ACHN (cell line): ENCODE measurements at places on chromosomes 4 and X.

DNA sequence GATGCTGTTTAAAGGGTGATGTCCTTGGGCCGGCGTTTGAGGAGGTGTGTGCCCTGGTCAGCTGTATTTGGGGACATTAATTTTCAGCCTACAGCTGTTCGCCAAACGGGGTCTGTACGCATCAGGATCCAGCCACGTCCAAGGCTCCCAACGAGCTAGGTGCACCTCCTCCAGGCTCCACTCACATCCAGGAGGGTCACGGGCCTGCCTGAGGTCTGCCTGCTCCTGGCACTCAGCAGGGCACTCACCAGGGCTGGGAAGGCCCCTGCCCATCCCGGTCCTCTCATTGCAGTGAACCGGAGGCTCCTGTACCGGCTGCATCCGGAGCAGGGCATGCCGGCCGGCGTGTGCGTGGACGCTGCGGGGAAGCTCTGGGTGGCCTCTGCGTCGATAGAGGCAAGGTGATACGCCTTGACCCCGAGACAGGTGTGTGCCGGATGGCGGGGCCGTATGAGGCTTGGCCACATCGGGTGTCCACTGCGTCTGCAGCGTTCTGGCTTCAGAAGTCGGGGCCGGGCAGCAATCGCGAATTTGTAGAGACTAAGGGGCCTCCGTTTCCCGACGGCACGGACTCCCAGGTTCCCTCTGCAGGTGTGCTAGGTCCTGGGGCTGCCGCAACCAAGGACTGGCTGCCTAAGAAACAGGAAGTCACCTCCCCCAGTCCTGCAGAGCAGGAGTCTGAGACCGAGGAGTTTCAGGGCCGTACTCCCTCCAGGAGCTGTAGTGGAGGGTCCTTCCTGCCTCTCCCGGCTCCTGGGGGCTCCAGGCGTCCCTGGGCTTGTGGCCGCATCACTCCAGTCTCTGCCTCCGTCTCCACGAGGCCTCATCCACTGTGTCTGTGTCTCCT, 27.5 kb upstream of the PLCXD1 start:
- no peak for DNase-seq

- no peak for DNase-seq
Observed at GRCh38 chr4:174860588-174860987, 31.5 kb upstream of the GLRA3 start.

DNA sequence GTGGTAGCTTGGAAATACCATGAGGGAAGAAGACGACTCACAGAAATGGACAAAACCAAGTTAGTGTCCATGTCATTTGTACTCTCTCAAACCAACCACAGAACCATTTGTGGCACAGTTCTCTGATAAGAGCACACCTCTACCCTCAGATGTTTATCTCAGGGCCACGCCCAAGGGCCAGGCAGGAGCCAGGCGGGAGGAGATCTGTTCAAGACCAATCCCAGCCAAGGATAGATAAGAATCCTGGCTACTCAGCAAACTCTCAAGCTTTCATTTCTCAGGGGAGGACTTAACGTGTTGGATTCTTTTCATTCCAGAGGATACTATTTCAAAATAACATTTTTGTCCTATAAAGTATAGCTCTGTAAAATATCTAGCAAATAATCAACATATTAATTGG, 95.0 kb downstream of the NYX start:
- DNase-seq: no peak

- DNase-seq: no peak
Observed at GRCh38 chrX:51456246-51456645, 40.1 kb downstream of the NUDT11 start.

- peak; percentile 11 for DNase-seq
Observed at GRCh38 chr4:2042204-2042946, 16.8 kb upstream of the NAT8L start.
